ENCODE measurements at places on chromosomes 5 and 9.

DNA sequence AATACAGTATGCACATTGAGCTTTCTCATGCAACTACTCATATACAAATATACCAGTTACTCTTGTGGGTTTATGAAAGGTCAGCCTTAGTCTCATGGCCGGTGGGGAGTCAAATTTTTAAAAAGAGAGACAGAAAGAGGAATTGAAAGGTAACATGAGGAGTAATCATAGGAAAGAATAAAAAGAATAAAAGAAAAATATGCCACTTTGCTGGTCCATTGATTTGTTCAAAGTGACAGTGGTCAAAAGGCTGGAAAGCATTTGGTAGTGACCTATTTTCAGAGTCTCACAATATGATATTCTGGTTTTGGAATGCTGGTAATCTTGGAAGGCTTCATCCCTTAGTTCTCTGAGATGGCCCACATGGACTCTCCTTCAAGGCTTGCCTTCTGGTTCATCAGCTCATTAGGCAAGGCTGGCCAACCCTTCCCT, 67.0 kb downstream of the ZNF366 start:
- DNase-seq = no peak

DNA sequence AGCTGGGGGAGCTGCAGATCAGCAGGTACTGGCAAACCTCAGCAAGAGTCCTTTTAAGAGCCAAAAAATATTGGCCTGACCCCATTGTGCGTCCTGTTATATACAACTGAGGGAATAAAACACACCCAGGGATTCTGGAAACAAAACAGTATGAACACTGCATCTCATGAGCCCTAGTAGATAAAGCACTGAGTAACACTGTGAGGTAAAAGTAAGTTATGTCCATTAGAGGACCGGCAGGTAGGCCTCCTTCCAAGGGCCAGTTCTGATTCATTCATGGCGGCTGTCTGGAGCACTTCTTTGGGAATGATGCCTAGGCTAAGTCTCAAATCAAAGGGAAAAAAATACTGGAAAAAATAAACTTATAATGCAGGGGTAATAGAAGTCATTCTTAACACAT, 64.9 kb downstream of the PDE4D start:
- no peak for DNase-seq

GRCh38 chr5:675111-675870, 17.9 kb downstream of the TPPP start:
- DNase-seq = no peak

DNA sequence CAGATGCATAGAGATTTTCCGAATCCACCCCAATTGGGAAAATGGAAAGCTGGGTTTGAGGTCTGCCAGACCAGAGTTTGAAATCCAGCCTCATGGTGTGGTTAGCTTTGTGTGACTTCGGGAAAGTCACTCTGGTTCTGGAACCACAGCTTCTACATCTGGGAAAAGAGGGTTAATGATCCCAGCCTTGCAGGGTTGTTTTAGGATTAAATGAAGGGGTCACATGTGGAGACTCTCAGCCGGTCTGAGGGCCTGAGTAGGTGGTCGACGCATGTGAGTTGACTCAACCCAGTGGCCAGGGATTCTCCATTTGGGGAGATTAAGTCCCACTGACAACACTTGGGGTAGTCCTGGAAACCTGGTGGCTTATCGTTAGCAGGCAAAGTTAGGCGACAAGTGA, 6.1 kb downstream of the ZNF618 start:
- no peak for DNase-seq

- no peak for DNase-seq
These were observed 184.7 kb upstream of the ZNF462 start for GRCh38 chr9:106678273-106678672.

DNA sequence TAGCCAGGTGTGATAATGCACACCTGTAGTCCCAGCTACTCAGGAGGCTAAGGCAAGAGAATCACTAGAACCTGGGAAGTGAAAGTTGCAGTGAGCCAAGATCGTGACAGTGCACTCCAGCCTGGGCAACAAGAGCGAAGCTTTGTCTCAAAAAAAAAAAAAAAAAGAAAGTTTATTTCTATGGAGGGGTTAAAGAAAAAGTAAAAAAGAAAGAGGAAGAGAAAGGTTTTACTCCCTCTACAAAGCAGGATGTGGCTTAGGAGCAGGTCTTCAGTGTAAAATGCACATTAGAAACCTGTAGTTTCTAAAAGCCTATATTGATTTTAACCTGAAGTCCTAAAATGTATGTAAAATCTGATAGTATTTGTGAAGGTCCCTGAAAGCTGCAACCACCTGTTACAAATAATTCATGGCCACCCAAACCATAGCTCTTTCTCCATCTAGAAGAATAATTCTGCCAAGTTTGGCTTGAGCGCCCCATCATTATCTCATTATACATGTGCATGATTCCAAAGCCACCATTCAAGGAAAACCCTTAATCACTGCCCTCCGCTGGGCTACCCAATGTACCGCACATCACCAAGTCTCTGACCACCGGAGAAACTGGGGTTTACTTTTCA, 3.4 kb downstream of the FNBP1 start:
- DNase-seq = no peak
